ENCODE measurements at places on chromosomes 2 and 18.

DNA sequence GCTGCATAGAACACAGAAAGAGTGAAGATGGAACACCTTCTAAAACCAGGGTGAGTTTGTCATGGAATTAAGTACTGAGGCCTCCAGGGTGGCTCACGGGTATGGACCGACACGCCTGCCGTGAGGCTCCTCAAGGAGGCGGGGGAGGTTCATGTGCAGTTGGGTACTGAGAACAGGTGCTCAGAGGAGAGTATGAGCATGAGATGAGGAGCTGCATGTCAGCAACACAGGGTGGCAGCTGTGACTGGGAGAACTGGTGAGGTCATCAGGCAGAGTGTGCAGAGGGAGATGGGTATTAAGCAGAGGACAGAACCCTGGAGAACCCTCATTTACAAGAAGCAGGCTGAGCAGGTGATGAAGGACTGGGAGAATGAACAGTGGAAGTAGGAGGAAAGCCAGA lies 63.2 kb upstream of the KLHL29 start:
- no peak for DNase-seq

GRCh38 chr2:106129592-106129991 lies 64.5 kb downstream of the UXS1 start:
- no peak for DNase-seq

GRCh38 chr2:96662360-96662759 lies 19.8 kb downstream of the FER1L5 start:
- no peak for DNase-seq

DNA sequence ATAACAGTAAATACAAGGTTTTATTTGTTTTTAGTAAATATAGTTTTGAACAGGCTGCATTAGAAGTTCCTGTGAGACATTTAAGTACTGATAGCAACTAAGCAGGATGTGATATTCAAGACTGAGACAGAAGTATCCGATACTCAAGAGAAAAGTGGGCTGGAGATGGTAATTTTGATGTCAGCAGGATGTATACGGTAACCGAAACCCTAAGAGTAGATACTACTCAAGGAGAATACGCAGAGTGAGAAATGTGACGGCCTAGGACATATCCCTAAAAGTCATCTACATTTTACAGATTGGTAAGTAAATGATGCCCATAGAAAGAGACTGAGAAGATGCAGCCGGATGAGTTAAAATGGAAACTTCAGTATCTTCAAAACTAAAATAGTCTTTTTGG lies 115.4 kb downstream of the GORASP2 start:
- no peak for DNase-seq

- DNase-seq: no peak
Observed at GRCh38 chr2:116499389-116499788, 1315.1 kb upstream of the DDX18 start.

DNA sequence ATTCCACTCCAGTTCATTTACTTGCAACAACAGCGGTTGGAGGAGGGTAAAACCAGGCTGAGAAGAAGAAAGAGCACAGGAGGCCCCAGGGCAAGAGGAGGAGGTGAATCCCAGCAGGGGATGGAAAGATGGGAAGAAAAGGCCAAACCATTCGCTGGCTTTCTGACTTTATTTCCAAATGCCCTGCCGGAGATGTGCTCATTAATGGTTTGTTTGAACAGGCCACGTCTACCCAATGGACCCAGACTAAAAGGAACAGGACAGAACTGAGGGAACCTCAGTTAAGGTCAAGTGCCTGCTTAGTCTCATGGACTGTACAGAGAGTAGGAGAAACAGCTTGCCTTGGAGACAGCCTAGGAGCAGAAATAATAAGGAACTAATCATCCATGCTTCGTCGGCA lies 121.6 kb upstream of the NDUFV2 start:
- no peak for DNase-seq
